ENCODE measurements at places on chromosomes 3 and 15.

DNA sequence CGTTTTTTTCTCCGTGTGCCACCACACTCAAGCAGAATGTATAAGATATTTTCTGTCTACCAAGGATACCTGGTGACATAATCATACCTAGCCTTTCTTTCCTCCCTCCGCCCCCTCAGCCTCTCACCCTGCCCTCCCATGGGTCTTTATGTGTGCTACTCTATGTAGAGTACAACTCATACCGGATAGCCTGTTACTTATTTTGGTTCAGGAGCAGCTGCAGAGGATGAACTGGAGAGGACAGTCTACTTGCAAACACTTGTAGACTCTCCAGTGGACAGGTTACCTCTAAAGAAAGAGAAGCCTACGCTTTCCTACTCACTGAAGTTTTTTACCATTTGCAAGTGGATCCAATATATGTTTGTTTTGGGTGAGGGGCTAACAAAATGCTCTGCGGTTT, 345.9 kb upstream of the TPRG1 start:
- DNase-seq = no peak

DNA sequence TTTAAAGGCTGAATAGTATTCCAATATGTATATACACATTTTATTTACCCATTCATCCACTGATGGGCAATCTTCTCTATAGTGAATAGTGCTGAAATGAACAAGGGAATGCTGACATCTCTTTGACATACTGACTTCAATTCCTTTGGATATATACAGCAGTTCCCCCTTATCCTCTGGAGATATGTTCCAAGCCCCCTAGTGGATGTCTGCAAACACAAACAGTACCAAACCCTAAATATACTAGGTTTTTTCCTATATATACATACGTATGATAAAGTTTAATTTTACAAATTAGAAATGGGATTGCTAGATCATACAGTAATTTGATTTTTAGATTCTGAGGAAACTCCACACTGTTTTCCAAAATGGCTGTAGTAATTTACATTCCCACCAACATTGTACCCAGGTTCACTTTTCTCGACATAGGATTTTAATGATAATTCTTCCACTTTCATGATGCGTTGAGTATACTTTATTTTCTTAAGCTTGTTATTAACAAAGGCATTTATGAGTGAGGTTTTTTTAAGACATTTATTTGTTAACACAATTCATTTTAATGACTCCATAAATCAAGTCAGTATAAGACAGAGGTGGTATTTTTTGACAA, 38.2 kb downstream of the VPS13C start:
- no peak for DNase-seq

- no peak for DNase-seq
Measured at GRCh38 chr3:157190380-157190872, 30.5 kb upstream of the CCNL1 start.

DNA sequence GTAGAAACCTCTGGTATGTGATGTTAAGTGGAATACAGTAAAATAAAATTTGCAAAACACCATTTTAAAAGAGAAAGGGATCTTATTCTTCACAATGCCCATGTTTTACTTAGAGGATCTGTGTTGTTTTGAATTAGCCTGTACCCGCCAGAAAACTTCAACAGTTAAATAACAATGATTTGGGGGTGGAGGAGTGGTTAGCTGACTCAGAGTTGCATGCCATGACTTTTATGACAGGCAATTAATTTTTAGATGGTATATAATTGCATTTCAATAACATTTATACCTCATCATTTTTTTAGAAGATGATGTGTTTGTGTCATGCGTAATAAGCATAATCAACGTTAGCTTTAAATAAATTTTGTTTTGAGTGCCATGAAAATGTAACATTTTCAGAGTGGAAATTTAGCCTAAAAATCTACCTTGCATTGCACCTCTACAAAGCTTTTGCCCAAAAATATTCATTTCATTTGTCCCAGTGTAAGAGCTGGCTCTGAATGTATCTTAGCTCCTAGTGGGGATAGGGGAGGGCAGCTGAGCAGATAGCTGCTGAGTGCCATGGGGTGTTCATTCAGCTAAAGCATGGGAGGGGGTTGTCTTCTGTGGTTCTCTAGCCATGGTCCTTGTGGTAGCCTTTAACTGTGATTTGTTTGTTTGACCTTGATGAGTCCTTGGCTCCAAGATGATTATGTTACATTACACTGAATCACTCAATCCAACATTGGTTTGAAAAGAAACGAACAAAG, 379.8 kb downstream of the LPP start:
- DNase-seq = no peak

GRCh38 chr3:105518806-105519418, 152.2 kb downstream of the ALCAM start:
- DNase-seq = peak; percentile 47

- no peak for DNase-seq
Measured at GRCh38 chr3:73485877-73486330, 138.8 kb downstream of the PDZRN3 start.

DNA sequence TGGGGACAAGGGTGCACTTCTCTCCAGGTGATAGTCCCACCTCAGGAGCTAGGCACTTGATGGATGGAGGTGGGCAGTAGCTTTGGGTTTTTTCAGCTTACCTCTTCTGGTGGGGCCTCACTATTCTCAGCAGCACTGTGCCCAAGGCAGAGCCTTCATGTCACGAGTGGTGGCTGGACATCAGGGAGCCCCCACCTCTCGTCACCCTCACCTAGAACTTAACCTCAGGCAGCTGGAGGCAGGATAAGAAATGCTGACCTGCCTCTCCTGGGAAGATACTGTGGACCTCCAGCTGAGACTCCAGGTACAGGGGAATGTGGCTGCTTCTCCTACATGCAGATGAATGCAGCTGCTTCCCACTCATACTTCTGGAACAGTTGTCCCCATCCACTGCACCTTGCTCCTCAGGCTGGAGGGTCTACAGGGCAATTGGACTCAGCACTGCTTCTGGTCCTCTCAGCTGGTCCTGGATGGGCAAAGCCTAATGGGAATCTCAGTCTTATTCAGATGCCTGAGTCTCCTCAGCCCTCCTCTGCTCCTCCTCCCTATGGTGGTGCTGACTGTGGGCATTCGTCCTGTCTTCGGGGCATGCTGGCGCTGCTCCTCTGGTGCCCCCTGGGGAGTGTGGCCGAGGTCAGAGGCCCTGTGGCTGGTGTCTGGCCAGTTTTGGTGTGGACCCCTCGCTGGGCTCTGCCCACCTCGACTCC, 129.9 kb downstream of the KLF13 start:
- DNase-seq = no peak

- no peak for DNase-seq
Measured at GRCh38 chr15:89665449-89666181, 10.3 kb upstream of the KIF7 start.

Data from smooth muscle cell of the brain vasculature (primary cell).